ENCODE measurements at places on chromosomes 4 and X.

DNA sequence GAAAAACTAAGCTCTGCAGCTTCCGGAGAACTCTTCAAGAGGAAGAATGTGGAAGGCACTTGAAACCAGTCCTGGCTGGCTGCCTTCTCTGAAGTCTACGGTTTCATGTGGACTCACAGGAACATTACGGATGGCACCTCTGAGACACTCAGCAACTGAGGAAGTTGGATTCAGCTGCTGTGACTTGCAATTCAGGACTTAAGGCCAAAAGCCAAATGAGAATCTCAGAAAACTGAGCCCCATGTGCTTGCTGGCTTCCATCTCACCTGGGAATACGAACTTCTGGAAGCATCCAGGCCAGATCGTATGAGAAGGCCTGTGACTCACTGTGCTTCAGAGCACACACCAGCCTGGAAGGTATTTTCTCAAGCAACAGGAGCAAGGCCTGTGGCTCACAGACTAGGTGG, 107.8 kb upstream of the GPC4 start:
- DNase-seq, result no peak

DNA sequence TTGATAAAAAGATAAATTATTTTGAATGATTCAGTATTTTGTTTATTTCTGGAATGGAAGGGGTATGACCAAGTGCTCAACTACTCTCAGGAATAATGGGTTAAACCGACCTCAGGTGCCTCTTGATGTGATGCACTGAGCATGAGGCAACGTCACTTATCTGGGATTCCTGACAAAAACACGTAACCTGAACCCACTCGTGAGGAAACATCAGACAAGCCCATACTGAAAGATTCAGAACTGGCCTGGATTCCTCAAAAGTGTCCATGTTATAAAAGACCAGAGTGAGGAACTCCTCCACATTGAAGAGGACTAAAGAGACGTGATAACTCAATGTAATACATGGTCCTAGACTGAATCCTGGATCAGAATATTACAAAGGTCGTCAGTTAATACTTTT, 144.0 kb downstream of the FNIP2 start:
- no peak for DNase-seq

DNA sequence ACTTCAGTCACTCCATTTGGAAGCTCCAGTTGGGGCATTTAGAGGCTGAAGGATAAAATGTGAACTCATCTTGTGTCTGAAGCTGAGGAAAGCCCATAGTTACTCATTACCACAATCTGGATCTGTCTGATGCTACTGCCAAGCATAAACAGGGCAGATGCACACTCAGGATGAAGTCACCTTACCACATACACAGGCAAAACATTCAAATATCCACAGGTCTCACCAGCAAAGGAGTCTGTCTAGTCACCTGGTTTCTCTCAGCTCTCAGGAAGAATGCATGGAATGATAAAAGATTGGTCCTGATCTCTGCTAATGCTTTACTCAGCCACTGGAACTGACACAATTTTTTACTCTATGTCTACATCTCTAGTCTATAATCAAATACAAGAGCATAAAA, 13.0 kb upstream of the ODAPH start:
- DNase-seq, result peak; percentile 41

- DNase-seq, result peak; percentile 89
These were observed 100.5 kb downstream of the CLNK start for GRCh38 chr4:10584042-10584441.

- no peak for DNase-seq
These were observed 4.5 kb downstream of the GJB1 start for GRCh38 chrX:71227370-71228062.

GRCh38 chr4:97587912-97588311, 555.4 kb downstream of the STPG2 start:
- no peak for DNase-seq

DNA sequence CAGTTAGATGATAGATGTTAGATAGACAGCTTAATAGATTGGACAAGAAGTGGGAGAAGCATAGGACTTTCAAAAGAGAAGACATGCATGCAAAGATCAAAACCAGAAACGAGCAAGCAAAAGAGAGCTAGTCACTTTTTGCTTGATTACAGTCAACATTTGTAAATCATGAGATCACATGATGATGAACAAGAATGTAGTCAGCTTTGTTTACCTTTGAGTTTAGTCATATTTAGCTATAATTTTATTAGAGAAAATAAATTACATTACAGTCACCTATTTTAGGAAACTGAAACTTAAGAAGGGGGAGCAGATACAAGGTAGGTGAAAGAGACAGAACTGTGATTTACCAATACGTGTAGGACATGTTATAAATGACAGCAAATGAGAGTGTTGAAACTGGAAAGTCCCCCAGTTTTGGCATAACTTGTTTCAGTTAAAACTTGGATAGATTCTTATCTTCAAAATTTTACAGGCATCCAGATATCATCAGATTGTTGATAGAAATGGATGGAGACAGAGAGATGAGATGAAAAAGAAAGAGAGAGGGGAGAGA, 1083.1 kb upstream of the PCDH10 start:
- no peak for DNase-seq

DNA sequence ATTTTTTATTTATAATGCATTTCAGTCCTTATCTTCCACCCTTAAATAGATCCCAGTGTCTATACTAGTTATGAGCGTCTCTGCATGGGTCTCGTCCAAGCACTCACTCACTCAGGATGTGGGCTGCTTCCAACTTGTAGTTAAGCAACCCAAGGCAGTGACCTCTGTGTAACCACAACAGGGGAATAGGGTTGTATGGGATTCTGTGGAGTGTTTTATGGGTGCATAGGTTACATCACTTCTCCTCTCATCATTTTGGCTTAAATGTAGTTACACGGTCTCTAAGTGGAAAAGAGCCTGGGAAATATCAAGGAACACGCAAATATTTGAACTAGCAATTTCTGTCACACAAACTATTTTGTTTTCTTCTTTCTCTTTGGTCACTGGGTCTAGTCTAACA, 931.0 kb downstream of the STIM2 start:
- no peak for DNase-seq

DNA sequence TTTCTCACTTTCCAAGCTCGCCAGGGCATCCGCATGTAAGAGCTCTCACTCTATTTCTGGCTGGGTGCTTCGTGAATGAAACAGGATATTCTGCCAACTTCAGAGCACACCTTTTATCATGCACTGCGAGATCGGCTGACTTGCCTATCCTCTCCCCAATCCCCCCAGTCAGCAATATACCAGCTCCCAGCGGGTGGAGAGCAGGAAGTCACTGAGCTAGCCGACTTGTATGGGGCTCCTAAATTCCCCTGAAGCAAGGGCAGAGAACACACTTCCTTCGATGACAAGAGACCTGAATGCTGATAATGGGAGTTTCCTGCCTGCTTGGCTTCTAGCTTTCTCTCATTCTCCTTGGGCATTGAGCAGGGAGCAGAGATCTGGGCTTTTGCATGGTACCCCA, 33.8 kb upstream of the MAMLD1 start:
- DNase-seq, result no peak

- no peak for DNase-seq
These were observed 1.4 kb upstream of the LGI2 start for GRCh38 chr4:25032126-25032525.

DNA sequence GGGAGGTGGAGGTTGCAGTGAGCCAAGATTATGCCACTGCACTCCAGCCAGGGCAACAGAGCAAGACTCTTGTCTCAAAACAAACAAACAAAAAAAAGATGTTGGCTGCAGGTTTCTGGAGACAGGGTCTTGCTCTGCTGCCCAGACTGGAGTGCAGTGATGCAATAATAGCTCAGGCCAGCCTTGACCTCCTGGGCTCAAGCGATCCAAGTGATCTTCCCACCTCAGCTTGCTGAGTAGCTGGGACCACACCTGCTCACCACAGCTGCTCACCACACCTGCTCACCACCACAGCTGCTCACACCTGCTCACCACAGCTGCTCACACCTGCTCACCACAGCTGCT, 29.9 kb upstream of the CPLX1 start:
- no peak for DNase-seq

DNA sequence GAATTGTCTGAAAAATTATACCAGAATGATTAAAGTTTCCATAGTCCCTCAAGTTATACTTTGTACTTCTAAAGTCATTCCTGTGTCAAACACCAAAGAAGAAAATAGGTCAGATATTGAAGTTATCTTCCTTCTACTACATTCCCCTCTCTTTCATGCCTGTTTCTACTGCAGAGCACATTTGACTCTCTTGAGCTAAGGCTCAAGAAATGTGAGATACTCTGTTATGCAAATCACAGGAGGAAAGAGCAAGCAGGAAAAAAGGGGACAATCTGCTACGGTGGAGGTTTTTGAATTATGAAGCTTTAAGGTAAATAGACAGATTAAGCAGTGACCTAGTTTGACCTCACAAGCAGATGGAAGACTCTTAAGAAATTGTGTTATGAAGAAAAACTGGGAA, 198.9 kb upstream of the LDB2 start:
- no peak for DNase-seq

DNA sequence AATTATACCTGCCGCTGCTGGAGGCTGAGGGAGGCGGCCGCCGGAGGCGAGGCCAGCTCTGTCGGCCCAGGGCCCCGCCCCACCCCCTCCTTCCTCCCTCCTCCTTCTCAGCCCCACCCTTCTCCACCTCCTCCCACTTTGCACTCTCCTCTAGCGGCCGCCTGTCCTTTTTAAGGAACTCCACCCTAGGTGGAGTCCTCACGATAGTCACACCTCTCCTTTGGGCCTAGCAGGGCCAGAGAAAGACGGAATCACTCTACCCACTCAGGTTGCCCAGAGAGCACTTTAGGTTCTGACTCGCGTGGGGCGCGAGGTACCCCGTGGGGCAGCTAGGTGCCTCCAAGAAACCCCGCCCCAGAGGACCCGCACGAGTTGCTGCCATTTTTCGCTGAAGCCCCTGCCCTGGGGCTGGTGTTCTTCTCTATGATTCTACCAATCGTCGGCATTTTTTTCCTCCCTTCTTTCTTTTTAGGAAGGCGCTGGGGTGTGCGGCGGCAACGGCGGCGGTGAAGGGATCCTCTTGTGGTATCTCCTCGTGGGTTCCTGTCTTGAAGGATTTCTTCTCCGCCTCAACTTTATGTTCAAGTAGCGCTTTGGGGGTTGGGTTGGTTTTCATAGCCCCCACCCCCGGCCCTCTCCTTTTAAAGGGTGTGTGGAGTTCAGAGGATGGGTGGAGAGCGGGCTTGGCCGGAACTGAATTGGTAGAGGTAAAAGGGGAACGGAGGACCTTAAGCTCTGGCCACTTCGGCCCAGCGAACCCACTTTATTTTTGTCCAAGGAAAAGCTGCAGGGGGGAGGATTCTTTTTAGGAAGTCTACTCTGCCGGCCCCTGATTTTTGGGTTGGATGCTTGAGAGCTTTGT, at the start of gene KLF8:
Gene KLF8, plus strand, starts transcription at position 136 of the 862 bp plus-strand sequence. CDS start 979 bp downstream, outside the sequence.
- no peak for DNase-seq

- DNase-seq, result no peak
These were observed 830 bp upstream of the SHROOM2 start for GRCh38 chrX:9785254-9785943.

GRCh38 chr4:145298885-145299284, 118.5 kb upstream of the OTUD4 start:
- DNase-seq, result no peak

DNA sequence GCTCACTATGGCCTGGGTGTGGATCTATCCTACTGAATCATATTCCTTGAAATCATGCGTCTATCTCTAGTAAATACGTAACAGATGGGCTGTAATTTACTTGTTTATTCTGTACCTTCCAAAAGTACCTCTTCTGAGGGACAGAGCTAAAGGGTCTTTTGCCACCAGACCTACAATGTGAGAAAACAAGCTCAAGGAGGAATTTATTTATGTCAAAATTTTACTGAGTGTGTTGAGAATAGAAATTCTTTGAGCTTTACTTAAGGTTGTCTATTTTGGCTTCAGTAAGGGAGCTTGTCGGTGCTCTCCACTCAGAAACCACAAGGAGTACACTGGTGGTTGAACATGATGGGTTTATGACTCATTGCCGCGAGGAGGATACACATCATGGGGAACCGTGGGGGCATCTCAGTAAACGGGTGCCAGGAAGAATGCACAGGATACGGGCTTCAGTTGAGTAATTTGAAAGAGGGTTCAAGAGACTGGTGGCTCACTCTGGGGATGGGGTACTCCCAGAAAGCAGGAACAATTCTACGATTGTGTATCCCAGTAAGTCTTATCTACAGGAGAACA, 3.0 kb downstream of the ANK2 start:
- DNase-seq, result no peak

GRCh38 chr4:130855533-130855932, 1759.6 kb downstream of the C4orf33 start:
- no peak for DNase-seq

DNA sequence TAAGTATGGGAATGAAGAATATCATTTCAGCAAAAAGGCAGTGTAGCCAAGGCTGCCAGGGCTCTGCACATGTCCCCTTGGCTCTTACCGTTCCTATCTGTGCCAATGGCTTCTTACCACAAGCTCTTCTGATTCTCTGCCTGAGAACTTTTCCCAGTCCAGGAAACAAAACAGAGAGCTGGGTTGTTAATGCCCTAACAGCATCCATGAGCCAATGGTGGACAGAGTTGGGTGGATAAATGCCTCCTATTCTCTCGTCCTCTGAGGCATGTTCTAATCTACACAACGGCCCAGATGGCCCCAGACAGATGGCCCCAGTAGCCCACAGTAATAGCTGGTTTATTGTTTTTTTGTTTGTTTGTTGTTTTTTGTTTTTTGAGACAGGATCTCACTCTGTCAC, 28.0 kb downstream of the SCD5 start:
- no peak for DNase-seq

DNA sequence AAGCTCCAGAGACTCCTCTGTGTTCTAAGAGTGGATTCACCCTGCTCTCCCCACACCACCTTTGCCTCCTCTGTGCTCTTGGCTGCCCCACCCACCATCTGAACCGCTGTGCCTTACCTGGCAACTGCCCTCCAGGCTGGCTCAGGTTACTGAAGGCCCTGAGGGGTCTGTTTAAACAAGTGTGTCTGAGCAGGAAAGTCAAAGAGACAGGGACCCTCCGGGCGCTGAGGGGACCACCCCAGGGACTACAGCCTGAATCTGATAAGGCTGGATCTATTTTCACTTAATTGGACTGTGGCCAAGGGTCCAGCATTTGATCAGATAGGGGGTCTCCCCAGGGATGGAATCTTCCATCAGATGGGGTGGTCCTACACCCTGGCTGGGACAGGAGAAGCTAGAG, 10.4 kb upstream of the MSX1 start:
- no peak for DNase-seq

- no peak for DNase-seq
These were observed 58.1 kb upstream of the JADE1 start for GRCh38 chr4:128751354-128751753.

- no peak for DNase-seq
These were observed 17.6 kb downstream of the PDLIM5 start for GRCh38 chr4:94469221-94469784.

DNA sequence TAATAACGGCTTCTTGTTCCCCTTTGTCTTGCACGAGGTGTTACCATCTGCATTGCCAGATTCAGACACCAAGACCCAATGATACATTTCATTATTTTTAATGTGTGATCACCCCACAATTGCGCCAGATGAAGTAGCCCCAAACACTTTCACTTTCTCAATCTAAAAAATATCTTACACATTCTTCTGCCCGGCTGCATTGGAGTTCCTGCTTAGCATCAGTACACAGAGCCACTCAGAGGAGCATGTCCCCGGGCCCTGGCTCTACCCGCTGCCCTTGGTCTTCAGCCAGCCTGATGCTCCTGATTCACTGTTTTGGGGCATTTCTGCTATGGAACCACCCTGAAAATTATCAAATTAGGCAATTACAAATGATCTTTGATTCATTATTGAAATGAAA, 66.0 kb upstream of the TENM3 start:
- no peak for DNase-seq

GRCh38 chr4:48173056-48173991, 39.3 kb upstream of the TXK start:
- peak; percentile 56 for DNase-seq
